ENCODE measurements at places on chromosomes 11 and 22.

DNA sequence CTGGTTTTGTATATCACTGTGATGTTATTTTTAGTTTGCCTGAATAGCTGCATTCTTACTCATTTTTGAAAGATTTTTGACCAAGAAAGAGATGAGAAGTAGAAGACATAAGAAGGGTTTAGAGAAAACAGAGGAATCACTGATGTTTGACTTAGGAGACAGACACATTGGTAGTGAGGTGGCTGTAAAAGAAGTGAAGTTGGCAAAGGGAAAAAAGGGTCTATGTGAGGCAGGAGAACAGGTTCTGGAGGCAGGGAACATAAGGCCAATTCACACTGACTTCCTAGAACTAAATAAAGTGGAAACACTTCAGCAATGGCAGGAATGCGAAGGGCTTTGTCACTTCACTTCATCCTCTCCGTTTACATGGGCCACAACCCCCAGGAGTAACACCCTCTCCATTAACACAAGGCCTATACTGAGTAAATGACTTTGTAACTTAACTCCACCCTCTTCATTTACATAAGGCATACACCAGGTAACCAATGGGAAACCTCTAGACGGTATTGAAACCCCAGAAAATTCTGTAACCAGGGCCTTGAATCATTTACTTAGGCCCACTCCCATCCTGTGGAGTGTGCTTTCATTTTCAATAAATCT lies 36.5 kb downstream of the CTSC start:
- no peak for DNase-seq

DNA sequence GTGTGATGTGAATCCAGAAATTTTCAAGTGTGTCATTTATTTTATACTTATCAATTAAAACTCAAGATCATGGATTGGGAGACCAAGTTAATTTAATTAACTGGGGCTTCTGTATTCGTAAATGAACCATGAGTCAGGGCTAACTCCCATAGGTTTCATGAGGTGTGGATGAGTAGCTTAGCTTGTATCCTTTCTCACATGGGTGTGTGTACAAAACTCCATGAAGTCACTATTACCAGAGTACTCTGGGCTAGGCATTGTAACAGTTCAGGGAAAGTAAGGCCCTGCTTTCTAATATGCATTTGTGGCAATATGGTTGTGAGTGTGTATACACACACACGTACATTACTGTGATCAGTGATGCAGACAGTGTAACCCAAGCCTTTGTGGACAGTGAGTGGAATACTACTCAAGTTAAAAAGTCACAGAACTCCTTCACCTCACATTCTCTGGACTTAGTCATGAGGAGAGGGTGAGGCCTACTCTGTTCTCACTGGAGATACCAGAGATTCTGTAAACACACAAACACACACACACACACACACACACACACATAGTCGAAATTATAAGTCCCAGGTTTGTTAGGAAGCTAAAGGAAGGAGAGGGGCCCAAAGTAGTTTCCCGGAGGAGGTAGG lies 3.5 kb downstream of the CNTF start:
- no peak for DNase-seq

DNA sequence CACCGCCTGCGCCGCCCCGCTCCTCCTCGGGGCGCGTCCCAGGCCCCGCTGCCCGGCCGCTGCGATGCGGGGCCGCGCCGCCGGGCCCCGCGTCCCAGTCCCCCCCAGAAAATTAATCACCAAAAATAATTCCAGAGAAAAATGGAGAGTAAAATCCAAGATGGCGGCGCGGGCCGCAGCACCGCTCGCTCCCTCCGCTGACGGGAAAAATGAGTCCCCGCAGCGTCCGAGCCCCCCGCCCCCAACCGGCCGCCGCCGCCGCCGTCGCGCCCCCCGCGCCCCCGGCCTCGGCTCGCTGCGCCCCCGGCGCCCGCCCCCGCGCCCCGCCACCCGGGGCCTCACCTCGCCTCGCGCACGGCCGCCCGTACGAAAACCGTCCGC lies at the start of gene KMT5B:
Gene KMT5B, minus strand, starts transcription at position 162 of the 381 bp plus-strand sequence. CDS start 23,220 bp downstream, outside the sequence.
- DNase-seq = no peak

GRCh38 chr11:31487848-31488247 lies 21.6 kb downstream of the IMMP1L start:
- DNase-seq = no peak

DNA sequence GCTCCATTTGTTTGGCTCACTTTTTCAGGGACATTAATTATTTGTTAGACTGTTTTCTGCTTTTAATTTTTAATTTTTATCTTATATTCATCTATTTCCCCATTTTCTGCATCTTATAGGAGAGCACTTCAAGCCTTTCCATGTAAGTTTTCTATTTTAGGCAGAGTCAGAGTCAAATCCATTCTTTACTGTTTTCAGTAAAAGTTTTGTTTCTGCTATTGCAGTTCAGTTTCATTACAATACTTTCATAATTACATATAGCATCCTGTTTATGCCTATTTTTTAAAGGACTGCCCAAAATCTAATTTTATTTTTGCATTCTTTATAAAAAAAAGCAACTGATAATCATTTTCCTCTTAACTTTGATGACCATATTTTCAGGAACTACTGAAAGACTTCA lies 3.8 kb upstream of the OR10A5 start:
- DNase-seq = no peak

DNA sequence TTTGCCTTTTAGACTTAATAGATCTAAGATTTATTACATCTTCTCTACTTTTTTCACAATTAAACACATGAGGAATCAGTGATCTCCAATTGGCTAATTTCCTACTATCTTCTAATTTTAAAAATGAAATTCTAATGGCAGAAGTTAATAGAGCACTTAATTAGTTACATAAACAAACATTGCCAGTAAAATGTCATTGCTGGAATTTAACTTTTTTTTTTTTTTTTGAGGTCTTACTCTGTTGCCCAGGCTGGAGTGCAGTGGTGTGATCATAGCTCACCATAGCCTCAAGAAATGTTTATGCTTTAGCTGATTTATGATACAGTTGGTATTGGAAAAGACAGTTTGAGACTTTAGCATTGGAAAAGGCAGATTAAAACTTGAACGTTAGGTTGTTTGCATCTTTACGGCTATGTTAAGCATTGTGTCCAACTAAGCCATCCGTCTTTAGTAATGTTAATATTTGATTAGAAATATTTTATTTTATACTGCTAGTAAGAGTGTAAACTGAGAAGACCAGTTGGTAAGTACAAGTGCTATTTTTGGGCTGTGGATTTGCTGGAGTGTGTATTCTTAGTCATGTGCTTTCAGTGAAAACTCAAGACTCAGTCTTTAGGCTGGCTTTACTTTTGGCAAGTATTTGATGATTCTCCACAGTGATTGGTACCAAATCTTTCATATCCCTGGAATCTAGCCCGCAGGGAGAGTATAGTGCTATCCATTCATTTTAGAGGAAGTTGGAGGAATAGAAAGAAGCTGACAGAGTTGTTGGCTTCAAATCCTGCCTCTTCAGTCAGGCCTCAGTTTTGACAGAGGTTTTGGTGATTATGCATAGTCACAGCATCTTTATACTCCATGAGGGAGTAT lies 4.5 kb downstream of the ANO5 start:
- no peak for DNase-seq

GRCh38 chr22:35399114-35399677 lies 744 bp upstream of the MCM5 start:
- DNase-seq = no peak

DNA sequence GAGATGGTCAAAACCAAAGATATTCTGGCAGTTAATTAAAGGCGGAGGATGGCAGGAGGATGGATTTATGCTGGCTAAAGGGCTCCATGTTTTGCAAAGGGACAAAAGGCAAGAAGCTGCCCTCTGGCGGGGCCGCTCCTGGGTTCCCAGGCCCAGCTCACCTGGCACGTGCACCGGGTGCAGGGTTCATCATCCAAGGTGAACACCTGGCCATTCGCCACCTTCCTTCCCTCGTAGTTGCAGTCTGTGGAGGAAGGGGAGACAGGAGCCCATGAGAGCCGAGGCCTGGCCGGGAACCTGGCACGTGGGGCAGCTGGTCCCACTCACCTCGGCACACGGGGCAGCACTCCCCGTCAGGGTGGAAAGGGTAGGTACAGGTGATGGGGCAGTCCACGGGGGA lies 23.8 kb downstream of the PGA5 start:
- DNase-seq = no peak

GRCh38 chr22:37560608-37561211 lies 430 bp downstream of the CDC42EP1 start:
- no peak for DNase-seq

DNA sequence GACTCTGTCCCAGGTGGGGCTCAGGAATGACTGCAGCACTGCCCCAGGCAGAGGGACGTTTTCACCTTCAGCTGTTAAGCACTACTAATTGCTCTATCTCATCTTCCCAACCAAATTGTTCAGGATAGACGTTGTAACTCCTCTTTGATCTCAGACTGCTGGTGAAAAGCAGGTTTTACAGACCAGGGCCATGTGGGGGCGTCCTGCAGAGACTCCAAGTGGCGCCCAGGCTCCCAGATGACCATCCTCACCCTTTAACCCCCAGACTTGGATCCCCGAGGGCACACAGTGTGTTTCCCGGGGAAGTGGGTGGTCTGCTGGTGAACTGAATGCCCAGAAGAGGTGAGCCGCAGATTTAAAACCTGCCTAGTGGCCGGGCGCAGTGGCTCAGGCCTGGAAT lies 23.9 kb downstream of the FADD start:
- no peak for DNase-seq

- no peak for DNase-seq
Observed at GRCh38 chr11:26522912-26523610, 49.0 kb downstream of the MUC15 start.

DNA sequence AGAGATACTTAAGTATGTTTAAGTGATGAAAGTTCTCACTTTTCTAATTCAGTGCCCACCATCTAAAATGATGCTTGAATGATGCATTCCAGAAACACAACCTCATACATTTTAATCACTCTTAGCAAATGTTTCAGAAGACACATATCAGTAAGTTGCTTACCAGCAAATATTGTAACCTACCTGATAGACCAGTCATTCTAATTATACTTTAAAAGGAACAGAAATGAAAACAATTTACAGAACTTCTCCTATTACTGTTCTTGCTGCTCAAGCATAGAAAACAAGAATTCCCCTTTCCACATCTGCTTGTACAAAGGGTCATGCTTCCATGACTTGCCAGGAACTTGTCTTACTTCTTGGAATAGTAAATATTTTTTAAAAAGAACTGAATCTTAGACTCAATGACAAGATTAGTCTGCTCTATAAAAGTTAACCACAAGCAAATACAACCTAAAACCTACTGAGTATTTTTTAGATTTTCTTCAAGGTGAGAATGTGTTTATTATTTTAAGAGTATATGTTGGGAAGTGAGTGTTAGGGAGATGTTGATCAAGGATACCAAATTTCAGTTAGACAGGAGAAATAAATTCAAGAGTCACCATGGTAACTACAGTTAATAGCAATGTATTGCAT lies 82.0 kb upstream of the SC5D start:
- DNase-seq = no peak

- no peak for DNase-seq
Observed at GRCh38 chr11:2542406-2542805, 97.6 kb downstream of the KCNQ1 start.

DNA sequence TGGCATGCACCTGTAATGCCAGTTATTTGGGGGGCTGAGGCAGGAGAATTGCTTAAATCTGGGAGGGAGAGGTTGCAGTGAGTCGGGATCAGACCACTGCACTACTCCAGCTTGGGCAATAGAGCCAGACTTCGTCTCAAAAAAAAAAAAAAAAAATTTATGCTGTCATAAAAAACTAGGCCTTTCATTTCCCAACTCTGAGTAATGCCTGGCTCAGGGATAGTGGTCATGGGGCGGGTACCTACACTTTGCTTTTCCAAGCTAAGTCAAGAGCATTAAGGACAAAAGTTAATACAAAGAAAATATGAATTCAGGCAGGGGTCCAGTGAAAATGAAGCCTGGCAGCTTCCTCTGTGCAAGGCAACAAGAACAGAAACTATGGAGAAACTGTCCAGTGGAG lies 16.3 kb downstream of the CPSF7 start:
- no peak for DNase-seq

- DNase-seq = no peak
Observed at GRCh38 chr11:78234006-78234405, 45.3 kb downstream of the USP35 start.

GRCh38 chr11:104327861-104328511 lies 164.0 kb upstream of the PDGFD start:
- DNase-seq = no peak

- no peak for DNase-seq
Observed at GRCh38 chr11:70621241-70621640, 222.9 kb downstream of the CTTN start.

DNA sequence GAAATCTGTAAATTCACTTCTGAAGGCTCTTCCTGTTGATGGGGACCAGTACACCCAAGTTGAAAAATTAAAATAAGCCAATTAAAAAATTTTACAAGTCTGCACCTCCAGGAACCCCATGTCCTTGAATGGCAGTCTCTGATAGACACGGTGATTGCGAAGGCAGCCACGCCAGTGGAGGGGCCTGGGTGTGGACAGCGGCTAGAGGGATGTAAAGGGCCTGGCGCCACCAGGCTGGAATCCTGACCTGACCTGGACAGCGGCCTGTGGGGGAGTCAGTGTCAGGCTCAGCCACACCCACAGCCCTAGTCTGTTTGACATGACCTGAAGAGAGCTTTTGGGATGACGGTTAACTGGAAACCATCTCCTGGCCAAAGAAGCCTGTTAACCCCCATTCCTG lies 49.5 kb upstream of the RFPL3 start:
- DNase-seq = no peak

- no peak for DNase-seq
Observed at GRCh38 chr11:1472180-1473005, 14.2 kb downstream of the MOB2 start.

- DNase-seq = no peak
Observed at GRCh38 chr11:118168751-118169150, 7.7 kb downstream of the SCN2B start.

- no peak for DNase-seq
Observed at GRCh38 chr22:44200855-44201550, 20.3 kb downstream of the PARVG start.

DNA sequence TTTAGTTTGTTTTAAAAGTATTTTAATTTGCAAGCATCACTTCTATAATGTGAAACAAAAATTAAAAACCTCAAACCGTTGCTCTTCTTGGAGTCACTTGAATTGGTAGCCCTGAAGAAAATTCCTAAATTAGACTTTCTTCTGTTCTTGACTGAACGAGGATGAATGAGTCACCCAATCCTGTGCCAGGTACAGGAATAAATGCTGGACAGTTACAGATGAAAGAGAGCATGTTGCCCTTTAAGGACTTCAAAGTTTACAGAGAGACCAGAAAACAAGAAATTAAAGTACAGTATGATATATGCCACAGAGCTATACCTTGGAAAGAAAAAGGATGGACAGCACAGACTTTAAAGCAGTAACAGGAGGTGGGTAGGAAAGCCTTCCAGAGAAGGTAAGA lies 41.3 kb upstream of the CXCR5 start:
- DNase-seq = no peak

GRCh38 chr11:111449696-111450479 lies 62.3 kb downstream of the BTG4 start:
- no peak for DNase-seq

Measured in cortex of kidney (tissue), 1 donor.